ENCODE measurements at places on chromosomes 5 and 9.

DNA sequence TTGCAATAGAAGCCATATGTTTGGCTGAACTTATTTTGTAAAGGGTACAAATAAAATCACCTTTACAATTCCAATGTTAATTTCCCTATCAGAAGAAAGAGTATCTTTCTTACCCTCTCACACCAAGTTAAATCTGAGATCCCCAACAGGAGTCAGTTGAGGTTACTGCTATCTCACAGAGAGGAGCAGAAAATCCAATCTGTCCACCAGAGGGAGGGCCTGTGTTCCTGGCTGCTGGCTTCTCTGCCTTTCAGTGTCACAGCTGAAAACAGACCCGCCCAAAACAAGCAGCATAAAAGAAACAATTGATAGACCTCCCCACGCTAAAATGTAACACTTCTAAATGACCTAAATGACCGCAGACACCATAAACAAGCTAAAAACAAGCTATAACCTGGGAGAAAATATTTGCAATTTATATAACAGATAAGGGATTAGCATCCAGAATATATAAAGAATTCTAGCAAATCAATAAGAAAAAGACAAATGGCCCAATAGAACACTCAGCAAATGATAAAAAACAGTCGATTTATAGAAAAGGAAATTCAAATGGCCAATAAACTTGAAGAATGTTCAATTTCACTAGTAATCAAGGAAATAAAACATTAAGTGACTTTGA is 24.5 kb upstream of the MVB12B start:
- DNase-seq = peak; percentile 76

DNA sequence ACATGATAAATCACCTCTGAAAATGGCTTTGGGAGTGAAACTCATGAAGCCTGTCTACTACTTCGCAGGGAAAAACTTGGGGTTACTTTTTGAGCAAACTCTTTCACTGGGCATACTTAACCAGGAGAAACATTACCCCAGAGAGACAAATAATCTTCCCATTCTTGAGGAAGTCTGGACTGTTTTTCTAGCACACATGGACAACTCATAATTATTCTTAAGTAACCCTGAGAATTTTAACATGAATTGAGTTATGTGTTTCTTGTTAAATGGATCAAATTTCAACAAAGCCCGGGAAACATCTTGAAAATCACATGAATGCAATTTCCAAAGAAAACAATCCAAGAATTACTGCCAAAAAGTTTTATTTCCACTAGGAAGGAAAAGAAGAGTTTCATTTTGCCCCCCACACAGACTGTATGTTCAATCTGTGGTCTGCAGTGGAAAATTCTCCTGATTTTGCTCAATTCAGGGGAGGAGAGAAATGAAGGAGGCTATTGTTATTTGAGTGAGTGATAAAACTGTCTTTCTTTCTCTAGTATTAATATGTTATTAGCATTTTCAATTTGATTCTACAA is 564.8 kb upstream of the CLINT1 start:
- DNase-seq = no peak

DNA sequence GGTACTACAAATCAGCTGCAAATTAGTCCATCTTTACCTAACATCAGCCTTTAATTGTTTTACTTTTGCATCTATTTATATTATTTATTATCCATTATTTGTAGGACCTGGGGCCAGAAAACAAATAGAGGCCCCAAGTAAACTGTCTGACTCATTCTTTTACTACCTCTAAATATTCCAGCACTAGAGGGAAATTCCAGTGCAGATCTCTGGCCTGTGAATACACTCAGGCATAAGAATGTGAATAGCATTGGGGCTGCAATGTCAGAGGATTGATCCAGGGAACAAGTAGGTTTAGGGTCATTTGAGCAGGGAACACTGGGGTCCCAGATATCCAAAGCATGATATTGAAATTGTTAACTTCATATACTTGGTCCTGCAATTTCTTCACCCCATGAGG is 176.6 kb upstream of the TYRP1 start:
- peak; percentile 2 for DNase-seq

GRCh38 chr5:139698490-139699146 is 50.5 kb downstream of the CXXC5 start:
- DNase-seq = peak; percentile 99

DNA sequence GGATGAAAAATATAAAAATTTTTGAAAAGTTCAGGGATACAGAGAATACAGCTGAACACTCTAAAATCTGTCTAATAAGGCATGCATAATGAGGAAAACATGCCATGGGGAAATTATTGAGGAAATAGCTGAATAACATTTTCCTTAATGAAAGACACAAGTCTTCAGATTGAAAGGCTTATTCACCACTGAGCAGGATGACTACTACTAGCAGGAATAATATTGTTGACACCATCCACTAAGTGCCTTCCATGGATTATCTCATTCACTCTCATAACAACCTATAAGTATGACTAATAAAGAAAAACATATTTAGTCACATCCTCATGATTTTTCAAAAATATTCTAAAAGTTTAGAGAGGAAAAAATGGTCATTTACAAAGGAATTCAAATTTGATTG is 96.7 kb upstream of the FER start:
- no peak for DNase-seq

DNA sequence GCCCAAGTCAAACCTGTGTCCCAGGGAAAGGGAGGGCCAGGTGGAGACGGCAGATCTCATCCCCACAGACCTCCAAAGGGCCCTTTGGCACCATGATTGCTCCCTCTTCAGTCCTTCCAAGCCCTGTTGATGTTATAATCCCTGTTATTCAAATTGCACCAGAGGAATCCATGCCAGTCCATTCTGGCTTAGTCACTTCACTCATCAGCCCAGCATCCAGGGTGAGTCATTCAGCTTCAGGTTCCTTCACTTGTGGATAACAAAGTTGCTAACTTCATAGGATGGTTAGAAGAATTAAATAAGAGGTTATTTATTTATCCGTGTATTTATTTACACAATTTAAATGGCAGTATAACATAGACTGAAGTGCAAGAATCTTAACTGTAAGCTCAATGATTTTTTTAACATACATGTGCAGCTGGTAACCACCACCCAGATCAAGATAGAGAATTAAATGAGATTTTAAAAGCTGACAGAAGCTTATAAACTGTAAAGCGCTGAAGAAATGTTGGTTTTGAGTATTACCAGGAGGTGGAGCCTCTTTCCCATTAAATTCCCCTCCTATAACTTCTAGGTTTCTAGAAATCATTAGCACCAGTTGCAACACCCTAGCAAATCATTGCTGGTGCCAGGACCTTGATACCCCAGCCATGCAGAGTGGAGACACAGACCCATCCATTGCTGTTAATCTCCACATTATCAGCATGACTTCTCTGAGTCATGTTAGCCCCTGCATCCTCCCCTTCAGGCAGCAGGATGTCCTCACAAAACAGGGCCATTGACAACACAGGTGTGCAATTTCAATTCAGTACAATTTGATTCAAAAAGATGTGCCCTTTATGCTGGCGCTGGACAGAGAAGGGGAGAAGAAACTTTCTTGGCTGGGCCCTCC is 77.4 kb downstream of the SEC61B start:
- no peak for DNase-seq

Measured in ELF-1 (cell line).